ENCODE measurements at places on chromosomes 16 and 17. TPM values are rescaled to one million over a fixed set of nuclear protein-coding genes. Genes with fewer than 3 reads are reported as not detected.

Gene FAM234A
- total RNA-seq, result 56.4 TPM

- no peak for ATAC-seq
Observed at GRCh38 chr17:3782751-3783150, 18.2 kb downstream of the ITGAE start.

GRCh38 chr16:12027558-12028287 lies 51.2 kb downstream of the SNX29 start:
- ATAC-seq, result no peak

Gene G6PC3
- 24.0 TPM for total RNA-seq

DNA sequence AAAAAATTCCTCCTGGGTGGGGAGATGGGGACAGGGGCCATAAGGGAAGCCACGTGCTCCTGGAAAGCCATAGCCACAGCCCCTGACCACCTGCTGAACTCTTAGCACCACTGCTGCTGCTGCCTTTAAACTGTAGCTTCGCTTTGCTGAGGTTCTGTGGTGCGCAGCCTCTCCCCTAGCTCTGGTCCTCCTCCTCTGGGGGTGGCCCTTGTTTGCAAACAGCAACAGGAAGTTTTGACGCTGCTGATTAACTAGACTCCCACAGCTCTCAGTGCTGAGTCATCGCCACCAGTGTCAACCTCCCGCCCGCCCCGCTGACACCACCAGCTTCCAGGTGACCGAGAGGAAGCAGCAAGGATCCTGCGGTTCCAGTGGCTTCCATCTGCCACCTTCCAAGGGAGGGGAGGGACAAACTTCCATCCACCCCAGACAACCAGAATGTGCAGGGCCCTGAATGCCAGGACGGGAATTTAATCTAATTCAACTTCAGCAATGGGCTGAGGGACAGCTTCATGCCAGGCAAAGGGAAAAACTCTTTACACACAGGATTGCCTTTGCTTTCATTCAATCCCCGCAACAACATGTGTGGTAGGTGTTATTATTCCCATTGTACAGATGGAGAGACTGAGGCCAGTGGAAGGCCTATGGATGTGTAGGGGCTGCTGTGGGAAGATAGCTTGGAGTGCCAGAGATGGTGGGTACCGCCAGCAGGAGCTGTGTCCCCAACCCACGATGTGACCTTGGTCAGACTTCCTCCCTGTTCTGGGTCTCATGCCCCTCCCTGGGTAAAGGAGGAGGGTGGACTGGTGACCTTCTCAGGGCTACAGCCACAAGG lies 8.1 kb upstream of the KIFC3 start:
- peak; percentile 80 for ATAC-seq

DNA sequence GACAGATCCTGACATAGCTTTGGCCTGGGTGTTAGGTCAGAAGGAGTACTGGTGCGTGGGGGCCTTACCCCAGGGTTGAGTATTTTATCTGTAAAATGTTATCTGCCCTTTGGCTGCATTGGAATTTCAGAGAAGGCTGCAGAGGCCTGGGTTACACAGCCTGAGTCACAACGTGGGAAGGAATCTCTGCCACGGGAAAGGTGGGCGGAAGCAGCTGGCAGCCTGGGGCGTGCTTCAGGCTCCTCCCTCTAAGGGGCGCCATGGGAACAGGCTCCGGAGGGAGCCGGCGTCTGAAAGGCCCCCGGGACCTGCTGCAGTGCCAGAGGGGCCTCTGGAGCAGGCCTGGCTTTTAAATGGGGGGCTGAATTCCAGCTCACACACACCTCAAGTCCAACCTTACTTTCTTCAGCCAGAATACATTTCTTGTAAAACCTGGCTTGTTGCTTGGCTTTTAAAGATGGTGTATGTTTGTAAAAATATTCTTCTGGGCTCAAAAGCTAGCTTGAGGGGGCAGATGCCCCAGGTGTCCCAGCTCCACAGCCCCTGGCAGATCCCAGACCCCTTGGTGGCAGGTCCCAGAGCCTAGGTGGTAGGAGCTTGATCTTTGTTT lies 142.2 kb downstream of the RAB11FIP4 start:
- peak; percentile 33 for ATAC-seq

- ATAC-seq, result peak; percentile 59
Observed at GRCh38 chr16:13913374-13914292, 6.3 kb upstream of the ERCC4 start.

Gene KRT28
- total RNA-seq, result not detected

- ATAC-seq, result peak; percentile 60
Observed at GRCh38 chr16:2719328-2720063, 528 bp downstream of the PRSS27 start.

GRCh38 chr16:72401084-72401361 lies 229.1 kb upstream of the PMFBP1 start:
- no peak for ATAC-seq

Gene LRRC37A
- 1.4 TPM for total RNA-seq

Gene FDXR
- 31.5 TPM for total RNA-seq

Gene CACNG3
- not detected for total RNA-seq

Gene SLX1A
- 27.9 TPM for total RNA-seq

Measured in esophagus mucosa (tissue), 1 donor.